EH (cell line): ENCODE measurements at places on chromosomes 1 and 21.

- no peak for DNase-seq
Measured at GRCh38 chr1:232452117-232452516, 177.8 kb downstream of the SIPA1L2 start.

GRCh38 chr1:173445164-173445563 is 32.0 kb upstream of the PRDX6 start:
- no peak for DNase-seq

DNA sequence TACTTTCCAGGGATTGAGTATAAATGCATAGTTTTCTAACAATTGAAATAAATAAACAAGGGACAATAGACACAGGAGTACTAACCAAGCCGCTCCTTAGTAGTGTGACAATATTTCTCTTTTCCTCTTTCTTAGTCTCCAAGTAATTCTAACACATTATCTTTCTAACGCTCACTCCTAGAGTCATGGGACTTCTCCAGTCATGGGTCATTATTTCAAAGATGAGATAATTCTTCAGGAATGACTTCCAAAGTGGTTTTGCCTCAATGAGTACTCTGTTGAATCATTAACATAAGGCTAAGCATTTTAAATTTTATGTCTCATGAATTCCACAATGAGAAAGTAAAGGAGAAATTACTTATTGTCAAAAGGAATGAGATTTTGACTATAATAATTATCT is 605.8 kb upstream of the ADAMTS5 start:
- peak; percentile 93 for DNase-seq

GRCh38 chr1:83741348-83741747 is 257.6 kb downstream of the TTLL7 start:
- no peak for DNase-seq

GRCh38 chr1:85325920-85326319 is 49.5 kb upstream of the BCL10 start:
- DNase-seq, result no peak

- DNase-seq, result no peak
Measured at GRCh38 chr1:28265577-28265976, 6.3 kb downstream of the SESN2 start.

- DNase-seq, result no peak
Measured at GRCh38 chr1:3740752-3741151, 11.5 kb upstream of the CCDC27 start.

- DNase-seq, result no peak
Measured at GRCh38 chr1:218402786-218403120, 57.6 kb downstream of the TGFB2 start.

- DNase-seq, result no peak
Measured at GRCh38 chr1:203539831-203540546, 46.0 kb downstream of the OPTC start.

DNA sequence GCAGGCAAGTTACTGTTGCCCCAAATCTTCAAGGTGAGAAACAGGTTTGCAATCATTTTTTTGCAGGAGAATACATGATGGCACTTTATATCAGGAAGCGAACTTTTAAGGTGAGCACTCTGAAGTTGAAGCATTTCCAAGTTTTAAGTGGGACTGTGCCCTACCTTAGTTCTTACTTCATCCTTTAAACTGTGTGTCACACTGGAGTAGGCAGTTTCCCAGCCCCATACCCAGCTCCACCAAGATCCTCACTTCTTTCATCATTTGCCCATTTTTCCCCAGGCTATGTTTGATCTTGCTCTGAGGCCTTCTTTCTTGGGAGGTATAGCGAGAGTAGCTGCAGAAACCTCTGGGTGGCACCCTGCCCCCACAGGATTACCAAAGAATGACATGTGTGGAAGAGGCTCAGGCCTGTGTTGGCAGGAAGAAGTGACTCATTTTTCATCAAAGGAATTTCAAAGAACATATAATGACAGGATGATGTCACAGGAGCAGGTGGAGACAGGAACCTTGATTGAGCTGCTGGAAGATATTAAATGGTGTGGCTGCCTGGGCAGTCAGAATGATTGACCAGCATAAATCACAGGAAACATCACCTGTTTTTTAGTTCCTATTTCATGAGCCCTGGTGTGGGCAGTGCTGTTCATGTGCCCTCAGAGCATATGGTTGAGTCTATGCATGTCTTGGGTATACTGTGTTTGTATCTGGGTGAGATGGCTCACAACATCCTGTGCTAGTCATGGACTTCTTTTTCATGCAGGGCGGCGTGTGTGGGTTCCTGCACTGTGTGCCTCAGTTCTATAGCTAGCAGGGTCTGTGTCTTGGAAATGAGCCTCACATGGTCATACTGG is 20.8 kb upstream of the MACF1 start:
- DNase-seq, result peak; percentile 86

- DNase-seq, result peak; percentile 75
Measured at GRCh38 chr1:7046314-7046713, 261.1 kb downstream of the CAMTA1 start.

DNA sequence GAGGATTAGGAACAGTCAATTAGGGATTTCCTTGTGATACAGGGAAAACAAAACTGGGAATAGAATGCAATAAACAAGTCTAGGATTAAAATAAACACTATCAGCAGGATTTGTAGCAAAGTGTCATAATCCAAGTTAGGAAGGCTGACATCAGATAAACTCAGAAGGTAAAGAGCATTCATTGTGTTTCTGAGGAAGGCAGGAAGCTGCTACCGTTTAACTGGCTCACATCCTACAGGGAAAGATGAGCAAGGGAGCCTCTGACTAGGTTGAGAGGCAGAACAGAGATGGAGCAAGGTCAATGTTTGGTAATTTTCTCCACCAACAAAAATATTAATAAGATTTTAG is 124.7 kb downstream of the POU2F1 start:
- DNase-seq, result no peak

DNA sequence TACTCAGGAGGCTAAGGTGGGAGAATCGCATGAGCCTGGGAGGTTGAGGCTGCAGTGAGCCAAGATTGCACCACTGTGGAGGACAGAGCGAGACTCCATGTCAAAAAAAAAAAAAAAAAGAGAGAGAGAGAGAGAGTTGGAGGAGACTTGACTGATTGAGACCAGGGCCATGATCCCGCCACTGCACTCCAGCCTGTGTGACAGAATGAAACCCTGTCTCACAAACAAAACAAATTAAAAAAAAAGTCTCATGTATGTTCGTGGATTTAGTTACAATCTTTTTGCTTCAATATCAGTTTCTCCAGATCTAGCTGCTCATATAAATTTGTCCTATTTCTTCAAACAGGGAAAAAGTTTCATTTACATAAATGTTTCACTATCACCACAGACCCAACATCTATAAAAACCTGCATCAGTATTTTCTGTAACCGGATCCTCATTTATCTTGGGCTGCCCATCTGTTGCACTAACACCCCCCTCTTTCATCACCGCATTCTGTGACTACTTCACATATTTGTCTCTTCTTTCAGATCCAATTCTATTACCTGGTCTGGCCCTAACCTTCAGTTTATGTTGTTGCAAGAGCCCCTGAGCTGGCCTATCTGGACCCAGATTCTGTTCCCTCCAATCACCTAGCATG is 127.0 kb downstream of the GREM2 start:
- DNase-seq, result no peak

GRCh38 chr1:44354840-44355581 is at the start of gene ERI3:
TSS of gene ERI3 (minus strand) at chr1:44355257. CDS start at chr1:44355026, 231 bp downstream.
- DNase-seq, result peak; percentile 97

DNA sequence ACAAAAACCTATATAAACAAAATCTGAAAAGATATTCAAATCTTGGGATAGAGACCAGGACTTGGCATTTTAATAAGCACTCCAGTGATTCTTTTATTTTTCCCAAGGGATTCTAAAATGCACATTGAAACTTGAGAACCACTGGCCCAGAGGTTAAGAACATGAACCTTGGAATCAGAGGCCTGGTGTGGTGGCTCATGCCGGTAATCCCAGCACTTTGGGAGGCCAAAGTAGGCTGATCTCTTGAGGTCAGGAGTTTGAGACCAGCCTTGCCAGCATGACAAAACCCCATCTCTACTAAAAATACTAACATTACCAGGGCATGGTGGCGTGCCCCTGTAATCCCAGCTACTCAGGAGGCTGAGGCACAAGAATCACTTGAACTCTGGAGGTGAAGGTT is 12.9 kb upstream of the CEP85 start:
- no peak for DNase-seq

- no peak for DNase-seq
Measured at GRCh38 chr1:163922743-163923201, 601.0 kb downstream of the NUF2 start.

- DNase-seq, result no peak
Measured at GRCh38 chr1:194026422-194026821, 840.0 kb upstream of the B3GALT2 start.

- no peak for DNase-seq
Measured at GRCh38 chr1:29331729-29332128, 95.4 kb downstream of the PTPRU start.

GRCh38 chr1:245168086-245168485 is 13.3 kb downstream of the KIF26B start:
- DNase-seq, result no peak

GRCh38 chr21:25220954-25221353 is 386.3 kb downstream of the MRPL39 start:
- DNase-seq, result no peak

- no peak for DNase-seq
Measured at GRCh38 chr1:156135930-156136871, 17.2 kb upstream of the SEMA4A start.

- no peak for DNase-seq
Measured at GRCh38 chr1:34693081-34693480, 61.8 kb upstream of the GJB5 start.

DNA sequence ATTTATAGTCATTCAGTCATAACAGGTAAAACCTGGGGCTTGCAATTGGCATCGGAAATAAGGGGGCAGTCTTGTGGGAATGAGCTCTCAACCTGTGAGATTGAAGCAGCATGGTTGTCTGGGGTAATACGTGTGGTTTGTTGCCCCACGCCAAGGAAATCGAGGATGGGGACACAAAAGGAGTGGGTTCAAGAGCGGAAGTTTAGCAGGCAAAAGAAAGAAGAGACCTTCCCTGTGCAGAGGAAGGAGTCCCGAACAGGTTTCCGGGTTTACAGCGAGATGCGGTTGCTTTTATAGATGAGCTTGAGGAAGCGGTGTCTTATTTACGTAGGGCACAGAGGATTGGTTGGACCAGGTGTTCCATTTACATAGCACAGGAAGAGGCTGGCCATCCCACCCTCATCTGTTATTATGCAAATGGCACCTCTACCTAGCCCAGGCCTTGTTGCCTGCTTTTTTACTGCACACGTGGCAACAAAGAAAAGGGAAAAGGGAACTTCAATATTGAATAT is 37.3 kb downstream of the IFNAR1 start:
- DNase-seq, result no peak

GRCh38 chr1:2290171-2290578 is 62.1 kb downstream of the SKI start:
- DNase-seq, result peak; percentile 39

DNA sequence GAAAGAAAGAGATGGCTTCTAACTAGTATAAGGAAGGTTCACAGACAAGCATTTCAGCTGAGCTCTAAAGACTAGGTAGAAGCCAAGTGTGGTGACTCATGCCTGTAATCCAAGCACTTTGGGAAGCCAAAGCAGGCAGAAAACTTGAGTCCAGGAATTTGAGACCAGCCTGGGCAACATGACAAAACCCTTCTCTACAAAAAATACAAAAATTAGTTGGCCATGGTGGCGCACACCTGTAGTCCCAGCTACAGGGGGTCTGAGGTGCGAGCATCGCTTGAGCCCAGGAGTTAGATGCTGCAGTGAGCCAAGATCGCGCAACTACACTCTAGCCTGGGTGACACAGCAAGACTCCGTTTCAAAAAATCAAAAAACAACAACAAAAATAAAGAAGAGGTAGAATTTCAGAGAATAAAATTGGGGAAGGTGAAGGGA is 27.8 kb downstream of the FBXO42 start:
- DNase-seq, result peak; percentile 86

DNA sequence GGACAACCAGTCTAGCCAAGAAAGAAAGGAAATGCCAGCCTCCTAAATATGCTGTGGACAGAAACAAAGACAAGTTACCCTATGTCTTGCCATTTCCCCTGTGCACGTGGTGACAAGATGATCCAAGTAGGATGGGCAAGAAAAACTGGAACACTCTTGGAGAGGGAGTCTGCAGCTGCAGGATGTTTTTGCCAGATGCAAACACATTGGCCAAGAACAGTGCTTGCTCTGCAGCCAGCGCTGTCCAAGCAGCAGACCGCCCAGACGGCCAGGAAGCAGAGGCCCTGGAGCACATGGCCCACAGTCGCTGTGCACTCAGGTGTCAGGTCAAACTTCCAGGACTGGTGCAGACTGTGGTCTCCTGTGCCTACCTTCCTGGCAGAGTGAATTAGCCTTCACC is 189.3 kb downstream of the SLC35F3 start:
- no peak for DNase-seq

DNA sequence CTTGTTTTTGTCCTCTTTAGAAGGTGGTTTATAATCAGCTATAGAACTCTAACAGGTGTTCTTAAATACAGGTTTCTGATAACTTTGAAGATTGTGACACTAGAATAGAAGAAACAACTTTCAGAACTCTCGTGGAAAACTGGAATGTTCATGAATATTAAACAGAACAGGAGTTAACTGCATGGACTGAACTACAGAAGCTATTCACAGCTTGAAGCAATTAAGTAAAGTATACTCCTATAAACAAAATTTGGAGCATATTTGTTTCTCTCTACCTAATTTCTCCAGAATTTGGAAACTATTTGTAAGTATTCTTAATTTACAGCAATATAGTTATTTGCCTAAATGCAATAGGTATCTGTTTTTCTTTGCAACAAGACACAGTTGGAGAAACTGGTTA is 824.8 kb downstream of the ADGRL2 start:
- no peak for DNase-seq

DNA sequence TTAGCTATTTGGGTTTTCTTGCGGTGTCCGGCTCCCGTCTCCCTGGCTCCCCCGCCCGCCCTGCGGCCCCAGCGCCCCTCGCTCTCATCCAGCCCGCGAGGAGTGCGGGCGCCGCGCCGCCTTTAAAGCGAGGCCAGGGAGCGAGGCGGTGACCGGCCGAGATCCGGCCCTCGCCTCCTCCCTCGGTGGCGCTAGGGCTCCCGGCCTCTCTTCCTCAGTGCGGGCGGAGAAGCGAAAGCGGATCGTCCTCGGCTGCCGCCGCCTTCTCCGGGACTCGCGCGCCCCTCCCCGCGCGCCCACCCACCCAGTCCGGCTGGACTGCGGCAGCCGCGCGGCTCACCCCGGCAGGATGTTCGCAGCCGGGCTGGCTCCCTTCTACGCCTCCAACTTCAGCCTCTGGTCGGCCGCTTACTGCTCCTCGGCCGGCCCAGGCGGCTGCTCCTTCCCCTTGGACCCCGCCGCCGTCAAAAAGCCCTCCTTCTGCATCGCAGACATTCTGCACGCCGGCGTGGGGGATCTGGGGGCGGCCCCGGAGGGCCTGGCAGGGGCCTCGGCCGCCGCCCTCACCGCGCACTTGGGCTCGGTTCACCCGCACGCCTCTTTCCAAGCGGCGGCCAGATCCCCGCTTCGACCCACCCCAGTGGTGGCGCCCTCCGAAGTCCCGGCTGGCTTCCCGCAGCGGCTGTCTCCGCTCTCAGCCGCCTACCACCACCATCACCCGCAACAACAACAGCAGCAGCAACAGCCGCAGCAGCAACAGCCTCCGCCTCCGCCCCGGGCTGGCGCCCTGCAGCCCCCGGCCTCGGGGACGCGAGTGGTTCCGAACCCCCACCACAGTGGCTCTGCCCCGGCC is 492 bp downstream of the HLX start:
- DNase-seq, result peak; percentile 75

- peak; percentile 7 for DNase-seq
Measured at GRCh38 chr1:41400225-41400624, 39.0 kb downstream of the FOXO6 start.
